ENCODE measurements at places on chromosomes 7 and 10.

DNA sequence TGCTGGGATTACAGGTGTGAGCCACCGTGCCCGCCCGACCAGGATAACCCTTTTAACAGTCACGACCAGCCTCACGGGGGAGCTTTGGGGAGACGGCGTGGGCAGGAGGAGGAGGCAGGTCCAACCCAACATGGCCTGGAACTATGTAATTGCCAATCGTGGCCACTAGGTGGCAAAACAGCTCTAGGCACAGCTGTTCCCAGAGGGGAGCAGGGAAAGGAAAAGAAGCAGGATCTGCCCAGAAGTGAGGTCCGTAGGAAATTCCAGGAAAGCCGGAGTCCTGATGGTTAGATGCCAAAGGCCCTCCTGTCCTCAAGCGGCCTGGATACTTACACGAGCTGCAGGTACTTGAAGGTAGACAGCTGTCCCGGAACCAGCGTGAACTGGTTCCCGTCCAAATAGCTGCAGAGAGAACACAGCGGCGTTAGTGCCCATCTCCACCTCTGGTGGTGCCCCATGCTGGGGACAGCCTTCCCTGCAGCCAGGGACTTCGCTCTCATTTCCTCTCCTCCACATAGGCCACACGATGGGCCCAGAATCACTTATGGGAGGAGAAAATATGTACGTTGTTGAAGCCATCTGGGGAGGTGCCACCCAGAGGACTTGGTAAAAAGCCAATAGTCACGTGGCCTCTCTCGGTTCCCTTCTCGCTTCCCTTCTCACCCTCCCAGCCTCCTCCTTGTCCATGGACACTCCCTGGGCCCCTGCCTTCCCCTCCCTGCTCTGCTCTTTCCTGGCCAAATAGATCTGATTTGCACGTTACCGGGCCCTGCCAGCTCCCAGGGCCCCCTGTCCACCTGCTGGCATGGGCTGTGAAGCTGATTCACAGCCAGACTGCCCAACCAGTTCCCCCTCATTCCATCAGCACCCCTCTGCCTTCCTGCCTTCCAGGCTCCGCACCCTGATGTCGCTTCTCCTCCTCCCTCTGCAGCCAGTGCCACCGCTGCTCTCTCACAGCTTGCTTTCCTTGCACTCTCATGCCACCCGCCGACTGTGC is 148.1 kb downstream of the SLIT1 start:
- DNase-seq: peak; percentile 35

DNA sequence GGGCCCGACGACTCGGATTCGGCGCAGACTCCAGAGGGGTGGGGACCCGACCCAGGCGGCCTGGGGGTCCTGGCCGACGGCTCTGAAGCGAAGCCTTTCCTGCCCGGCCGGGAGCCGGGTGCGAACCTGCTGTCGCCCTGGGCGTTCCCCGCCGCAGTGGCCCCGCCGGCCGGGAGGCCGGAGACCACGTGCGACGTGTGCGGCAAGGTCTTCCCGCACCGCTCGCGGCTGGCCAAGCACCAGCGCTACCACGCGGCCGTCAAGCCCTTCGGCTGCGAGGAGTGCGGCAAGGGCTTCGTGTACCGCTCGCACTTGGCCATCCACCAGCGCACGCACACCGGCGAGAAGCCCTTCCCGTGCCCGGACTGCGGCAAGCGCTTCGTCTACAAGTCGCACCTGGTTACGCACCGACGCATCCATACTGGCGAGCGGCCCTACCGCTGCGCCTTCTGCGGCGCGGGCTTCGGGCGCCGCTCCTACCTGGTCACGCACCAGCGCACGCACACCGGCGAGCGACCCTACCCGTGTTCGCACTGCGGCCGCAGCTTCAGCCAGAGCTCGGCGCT is 15.4 kb downstream of the ZNF316 start:
- no peak for DNase-seq

GRCh38 chr10:133258066-133258817 is 18.4 kb downstream of the ADAM8 start:
- DNase-seq: no peak

- DNase-seq: no peak
Observed at GRCh38 chr7:134943785-134944400, 42.4 kb upstream of the AGBL3 start.

DNA sequence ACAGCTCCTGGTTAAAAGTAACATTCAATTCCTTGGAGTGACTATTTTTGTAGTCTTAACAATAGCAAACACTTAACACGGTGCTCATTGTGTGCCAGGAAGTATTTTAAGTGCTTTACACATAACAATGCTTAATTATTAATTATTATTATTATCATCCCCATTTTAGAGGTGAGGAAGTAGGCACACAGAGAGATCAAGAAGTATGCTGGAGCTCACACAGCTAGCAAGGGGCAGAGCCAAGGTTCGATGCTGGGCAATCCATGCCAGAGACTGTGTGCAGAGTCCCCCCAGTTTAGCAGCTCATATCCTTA is 48.2 kb upstream of the SMNDC1 start:
- no peak for DNase-seq

DNA sequence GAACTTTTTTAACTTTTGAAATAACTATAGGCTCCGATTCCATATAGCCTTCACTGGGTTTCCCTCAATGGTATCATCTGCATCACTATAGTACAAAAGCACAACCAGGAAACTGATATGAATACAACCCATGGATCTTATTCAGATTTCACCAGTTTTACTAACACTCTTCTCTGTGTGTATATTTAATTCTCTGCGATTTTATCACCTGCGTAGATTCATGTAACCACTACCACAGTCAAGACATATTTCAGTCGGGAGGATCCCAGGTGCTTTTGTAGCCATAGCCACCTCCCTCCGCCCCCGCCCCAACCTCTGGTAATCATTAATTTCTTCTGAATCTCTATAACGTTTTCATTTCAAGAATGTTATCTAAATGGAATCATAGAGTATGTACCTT is 82.8 kb upstream of the C7orf33 start:
- no peak for DNase-seq

DNA sequence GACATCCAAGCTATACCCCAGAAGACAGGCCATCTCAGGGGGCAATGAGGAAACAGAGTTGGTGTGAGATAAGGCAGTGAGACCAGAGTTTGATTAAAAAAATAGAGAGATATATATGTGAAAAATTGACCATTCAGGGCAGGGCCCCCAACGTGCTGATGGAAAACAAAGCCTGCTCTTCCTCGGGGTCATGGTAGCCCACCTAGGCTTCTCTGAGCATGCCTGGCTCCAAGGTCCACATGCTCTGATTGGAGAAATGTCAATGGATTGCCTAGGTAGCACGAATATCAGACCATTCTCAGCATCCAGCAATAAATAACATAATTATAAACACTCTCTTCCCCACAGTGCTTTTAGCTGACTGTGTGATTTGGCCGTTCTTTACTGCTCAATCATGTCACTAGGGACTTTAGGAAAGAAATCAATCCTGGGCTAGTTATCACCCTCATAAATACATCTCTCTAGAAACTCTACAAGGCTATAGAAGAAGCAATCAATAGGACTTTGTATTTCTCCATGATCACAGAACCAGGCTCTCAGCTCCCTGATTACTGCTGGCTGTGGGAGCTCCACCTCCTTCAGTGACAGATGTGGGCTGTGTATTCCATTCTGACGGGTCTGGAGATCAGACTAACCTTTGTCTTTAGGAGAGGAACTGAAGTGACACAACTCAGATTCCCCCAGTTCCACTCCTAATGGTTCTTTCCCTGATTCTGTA is 766.4 kb downstream of the GRID1 start:
- no peak for DNase-seq
